ENCODE measurements at places on chromosomes 2 and 18. TPM values are rescaled to one million over a fixed set of nuclear protein-coding genes. Genes with fewer than 3 reads are reported as not detected.

DNA sequence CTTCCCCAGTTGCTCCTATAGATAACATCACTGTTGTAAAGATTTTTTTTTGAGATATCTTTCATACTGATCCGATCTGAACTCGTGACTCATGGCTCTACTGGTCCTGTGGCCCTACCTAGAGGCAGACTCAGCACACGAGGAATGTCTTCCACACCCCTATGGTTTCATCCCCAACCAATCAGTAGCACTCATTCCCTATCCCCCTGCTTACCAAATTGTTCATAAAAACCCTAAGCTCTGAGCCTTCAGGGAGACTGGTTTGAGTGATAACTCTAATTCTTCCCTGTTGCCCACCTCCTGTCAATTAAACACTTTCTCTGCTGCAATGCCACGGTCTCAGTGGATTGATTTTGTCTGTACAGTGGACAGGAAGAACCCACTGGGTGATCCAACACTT lies 4.2 kb upstream of the SAP130 start:
- DNase-seq, result no peak

DNA sequence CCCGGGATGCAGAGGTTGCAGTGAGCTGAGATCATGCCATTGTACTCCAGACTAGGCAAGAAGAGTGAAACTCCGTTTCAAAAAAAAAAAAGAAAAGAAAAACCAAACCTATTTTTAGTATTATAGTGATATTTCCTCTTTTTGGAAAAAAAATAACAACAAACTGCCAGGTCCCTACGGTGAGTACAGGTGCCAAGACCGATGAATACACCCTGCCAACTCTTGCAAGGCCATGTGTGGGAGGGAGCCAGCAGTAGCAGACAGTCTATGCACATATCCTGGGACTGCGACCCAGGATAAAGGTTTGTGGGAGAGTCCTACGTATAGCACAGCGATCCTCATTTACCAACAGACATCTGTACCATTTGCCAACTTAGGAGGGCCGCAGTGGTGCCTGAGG lies 69.6 kb upstream of the DNMT3A start:
- DNase-seq, result no peak

- no peak for DNase-seq
Measured at GRCh38 chr18:61765097-61765496, 127.7 kb downstream of the RNF152 start.

GRCh38 chr2:159093497-159093896 lies 125.1 kb downstream of the TANC1 start:
- no peak for DNase-seq

DNA sequence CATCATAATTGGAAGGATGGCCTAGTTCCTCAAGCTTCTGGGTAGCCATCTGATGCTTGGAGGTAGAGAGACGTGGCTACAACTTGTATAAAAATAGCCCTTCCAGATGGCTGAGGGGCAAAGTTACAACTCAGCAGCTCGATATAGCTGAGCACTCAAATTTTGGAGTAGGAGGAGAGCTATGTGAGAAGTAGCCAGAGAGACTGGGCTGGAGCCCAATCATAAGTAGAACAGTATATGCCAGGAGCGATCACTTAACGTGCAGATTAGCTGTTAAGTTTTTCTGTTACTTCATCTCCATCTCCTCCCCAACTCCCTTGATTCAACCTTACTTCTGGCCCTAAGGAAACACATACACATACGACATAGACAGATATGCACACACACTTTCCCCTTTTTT lies 28.8 kb downstream of the CNRIP1 start:
- DNase-seq, result no peak

DNA sequence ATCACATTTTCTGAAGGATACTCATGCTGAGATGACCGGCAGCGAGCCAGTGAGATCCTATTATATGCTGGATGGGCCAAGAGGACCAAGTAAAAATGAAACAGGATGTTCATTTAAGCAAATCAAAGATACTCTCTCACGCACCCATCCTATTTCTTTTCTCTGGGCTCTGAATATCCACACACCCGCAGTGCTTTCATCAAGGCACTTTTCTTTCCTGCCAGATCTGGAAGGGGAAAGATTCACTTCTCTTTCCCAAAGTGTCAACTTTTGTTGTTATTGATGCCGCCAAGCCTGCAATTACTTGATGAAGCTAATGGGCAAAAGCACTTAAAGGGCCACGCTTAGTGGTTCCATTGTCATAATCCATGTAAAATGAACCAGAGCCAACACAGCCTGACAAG lies 191.9 kb upstream of the CHAC2 start:
- no peak for DNase-seq

DNA sequence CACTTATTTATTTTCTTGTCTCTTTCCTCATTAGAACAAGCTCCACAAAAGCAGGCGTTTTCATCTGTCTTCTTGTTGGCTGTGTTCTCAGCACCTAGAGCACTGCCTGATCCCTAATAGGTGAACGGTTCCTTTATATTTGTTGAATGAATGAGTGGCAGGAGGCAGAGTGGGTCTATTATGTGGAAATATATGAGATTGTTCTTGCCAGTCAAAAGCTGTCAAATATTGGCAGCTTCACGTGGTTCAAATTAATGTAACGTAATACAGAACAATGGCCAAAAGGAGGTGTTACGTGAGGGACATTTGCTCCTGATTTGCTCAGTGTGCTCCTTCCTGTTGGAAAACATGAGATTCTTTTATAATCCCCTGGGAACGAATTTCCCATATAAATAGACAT lies 8.5 kb upstream of the ARHGAP25 start:
- no peak for DNase-seq

DNA sequence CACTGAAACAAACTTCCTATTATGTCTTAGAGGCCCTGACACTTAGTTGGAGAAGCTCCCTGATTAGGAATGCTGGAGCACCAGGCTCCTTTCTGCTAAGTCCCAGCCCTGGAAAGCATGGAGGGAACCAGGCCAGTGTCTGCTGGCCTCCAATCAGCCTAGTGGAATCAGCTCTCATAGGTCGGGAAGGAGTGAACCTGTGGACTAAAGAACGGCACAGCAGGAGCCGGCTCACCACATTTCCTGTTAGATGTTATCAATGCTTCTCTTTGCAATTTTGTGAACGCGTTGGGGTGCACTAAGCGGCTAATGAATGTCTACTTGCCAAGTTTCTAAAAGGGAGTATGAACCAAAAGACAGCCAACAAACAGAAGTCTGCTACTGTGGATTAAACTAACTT lies 296.6 kb downstream of the NAPG start:
- no peak for DNase-seq

GRCh38 chr18:11290786-11291185 lies 141.4 kb upstream of the PIEZO2 start:
- DNase-seq, result no peak

GRCh38 chr2:19800796-19801195 lies 101.0 kb downstream of the TTC32 start:
- DNase-seq, result no peak

GRCh38 chr2:58377181-58377580 lies 136.1 kb upstream of the FANCL start:
- DNase-seq, result no peak

GRCh38 chr2:72183016-72183415 lies 35.4 kb upstream of the CYP26B1 start:
- DNase-seq, result no peak

- DNase-seq, result no peak
Measured at GRCh38 chr2:77479895-77480294, 42.3 kb downstream of the LRRTM4 start.

GRCh38 chr2:157890969-157891642 lies 15.0 kb upstream of the ACVR1 start:
- DNase-seq, result no peak

GRCh38 chr18:11689669-11690565 lies 853 bp downstream of the GNAL start:
- peak; percentile 88 for DNase-seq

- no peak for DNase-seq
Measured at GRCh38 chr18:63763831-63764600, 11.2 kb upstream of the SERPINB7 start.

- DNase-seq, result no peak
Measured at GRCh38 chr18:60391571-60392226, 19.1 kb upstream of the MC4R start.

- no peak for DNase-seq
Measured at GRCh38 chr18:40698129-40698528, 1256.9 kb upstream of the PIK3C3 start.

DNA sequence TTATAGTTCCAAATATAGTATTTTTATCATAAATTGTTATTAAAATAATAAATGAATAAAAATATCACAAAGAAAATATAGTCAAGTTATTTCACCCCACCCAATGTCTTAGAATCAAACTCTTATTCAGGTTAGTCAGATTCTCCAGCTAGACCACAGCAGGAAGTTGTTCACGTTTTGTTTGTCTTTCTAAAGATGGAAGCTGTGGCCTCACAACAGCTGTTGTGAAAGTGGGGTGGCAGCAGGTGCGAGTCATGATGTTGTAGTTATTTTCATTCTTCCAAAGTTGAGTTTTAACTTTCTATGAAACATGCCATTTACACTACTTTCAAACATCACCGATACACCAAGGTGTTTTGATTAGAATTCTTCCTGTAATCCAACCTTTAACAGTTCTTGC lies 272.9 kb downstream of the SLC8A1 start:
- DNase-seq, result no peak

DNA sequence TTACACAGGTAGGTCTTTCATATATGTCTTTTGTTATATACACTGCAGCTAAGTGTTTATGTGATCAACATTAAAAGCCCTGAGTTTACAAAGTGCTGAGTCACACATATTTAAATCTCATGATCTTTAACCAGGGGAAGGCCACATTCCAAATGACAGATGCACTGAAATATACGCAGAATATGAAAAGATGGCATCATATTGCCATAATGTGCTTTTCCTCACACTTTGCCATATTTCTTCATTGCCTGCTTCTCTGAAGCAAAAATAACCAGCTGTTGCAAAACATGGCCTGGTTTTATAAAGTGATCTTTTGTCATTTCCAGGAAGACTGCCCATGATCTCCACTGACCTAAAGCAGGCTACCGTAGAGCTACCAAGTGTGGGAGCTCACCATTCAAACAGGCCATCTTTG lies 93.5 kb upstream of the MAPRE2 start:
- no peak for DNase-seq

DNA sequence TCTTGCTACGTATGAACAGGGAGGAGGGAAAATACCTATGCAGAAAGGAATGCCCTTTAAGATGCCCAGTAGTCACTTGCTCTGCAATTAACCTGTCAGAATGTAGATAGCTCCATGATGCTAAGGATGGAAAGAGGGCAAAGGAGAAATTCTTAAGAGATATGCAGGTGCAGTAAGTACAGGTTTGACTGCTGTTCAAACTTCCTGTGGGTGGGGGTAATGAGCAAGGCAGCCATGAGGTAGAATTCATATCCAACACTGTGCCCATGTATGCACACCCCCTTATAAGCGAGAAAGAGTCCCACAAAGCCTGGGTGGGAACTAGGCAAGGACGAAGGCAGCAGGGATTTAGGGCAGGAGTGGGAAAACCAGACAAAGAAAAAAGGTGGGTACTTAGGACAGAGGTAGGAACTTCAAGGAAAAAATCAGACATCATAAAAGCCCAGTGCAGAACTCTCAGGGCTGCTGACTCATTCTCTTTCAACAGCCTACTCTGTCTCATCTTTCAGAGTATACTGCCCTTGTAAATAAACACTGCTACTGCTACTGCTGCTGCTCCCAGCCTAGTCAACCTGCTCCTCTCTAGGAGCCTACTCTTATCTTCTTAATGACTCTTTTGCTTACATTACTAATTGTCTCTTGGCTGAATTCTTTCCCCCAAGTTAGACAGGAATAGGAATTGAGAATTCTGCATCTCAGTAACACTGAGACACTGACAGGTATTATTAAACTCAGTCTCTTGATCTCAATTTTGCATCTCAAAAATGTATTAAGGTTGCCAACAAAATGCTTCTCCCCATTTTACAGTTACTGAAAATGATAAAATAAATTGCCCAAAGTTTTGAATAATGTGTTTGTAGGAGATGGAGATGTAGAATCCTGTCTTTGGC lies 189.0 kb downstream of the PTH2R start:
- DNase-seq, result no peak

DNA sequence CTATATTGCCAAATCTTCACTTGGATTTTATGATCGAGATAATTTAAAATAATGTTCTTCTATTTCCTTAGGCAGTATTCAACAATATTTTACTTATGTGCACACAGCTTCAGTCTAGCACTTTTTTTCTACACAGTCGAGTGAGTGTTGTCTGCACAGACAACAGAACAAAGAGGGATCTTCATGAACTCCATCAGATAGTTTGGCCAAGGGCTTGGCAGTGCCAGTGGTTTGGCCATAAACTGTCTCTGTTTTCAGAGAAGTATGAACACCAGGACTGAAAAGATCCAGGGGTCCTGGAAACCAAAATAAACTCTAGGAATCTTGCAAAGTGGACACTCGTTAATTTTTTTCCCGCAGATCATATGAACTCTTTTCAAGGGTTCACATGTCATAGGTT lies 547.3 kb downstream of the PLCL1 start:
- no peak for DNase-seq

DNA sequence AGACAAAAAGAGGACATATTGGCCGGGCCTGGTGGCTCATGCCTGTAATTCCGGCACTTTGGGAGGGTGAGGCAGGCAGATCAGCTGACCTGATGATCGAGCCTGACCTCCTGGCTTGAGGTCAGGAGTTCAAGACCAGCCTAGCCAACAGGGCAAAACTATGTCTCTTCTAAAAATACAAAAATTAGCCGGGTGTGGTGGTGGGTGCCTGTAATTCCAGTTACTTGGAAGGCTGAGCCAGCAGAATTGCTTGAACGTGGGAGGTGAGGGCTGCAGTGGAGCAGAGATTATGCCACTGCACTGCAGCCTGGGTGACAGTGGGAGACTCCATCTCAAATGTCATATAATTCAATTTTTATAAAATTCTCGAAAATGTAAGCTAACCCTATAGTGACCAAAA lies 84.5 kb downstream of the SEMA4F start:
- DNase-seq, result no peak

DNA sequence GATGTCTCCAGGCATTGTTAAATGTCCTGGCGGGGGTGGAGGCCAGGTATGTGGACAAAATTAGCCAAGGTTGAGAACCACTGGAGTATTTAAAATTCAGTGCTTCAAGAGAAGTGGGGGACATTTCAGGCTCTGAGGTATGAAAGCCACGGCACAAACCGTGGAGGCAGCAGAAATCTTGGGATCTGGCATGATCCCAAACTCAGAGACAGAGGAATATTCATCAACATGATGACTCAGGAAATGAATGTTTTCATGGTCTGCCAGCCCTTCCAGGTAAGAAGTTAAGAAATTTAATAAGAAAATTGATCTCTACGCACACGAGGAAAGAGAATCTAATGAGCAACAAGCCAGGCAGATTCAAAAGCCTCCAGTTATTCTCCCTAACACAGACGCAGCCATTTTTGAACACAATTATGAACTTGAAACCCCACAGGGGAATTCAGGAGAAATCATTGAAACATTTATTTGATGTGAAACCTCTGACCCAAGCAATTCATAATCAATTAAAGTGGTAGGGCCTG lies 11.3 kb upstream of the GRP start:
- no peak for DNase-seq

The ZSWIM2 gene
- not detected for total RNA-seq

The OSR1 gene
- 5.2 TPM for total RNA-seq

The DOCK10 gene
- total RNA-seq, result 40.7 TPM

The CROCC2 gene
- total RNA-seq, result 4.5 TPM

The CYP26B1 gene
- total RNA-seq, result 4.8 TPM

The CYP1B1 gene
- total RNA-seq, result 12.2 TPM

The SCN3A gene
- total RNA-seq, result under 0.01 TPM

The ADRA2B gene
- 0.15 TPM for total RNA-seq

The NYAP2 gene
- total RNA-seq, result 0.88 TPM

The LYPD6 gene
- not detected for total RNA-seq

The TGFA gene
- 12.2 TPM for total RNA-seq

The LRRC30 gene
- total RNA-seq, result not detected

The CSRNP3 gene
- 0.94 TPM for total RNA-seq

The RFTN2 gene
- total RNA-seq, result 4.7 TPM

The FAM168B gene
- 45.3 TPM for total RNA-seq

The TWIST2 gene
- total RNA-seq, result 11.5 TPM
